ENCODE measurements at places on chromosomes 7 and 10. TPM values are rescaled to one million over a fixed set of nuclear protein-coding genes. Genes with fewer than 3 reads are reported as not detected.

Gene MNX1
- not detected for total RNA-seq

Gene PRKG1
- total RNA-seq: not detected

Gene GRK5
- total RNA-seq: 54.8 TPM

Gene ZCCHC24
- total RNA-seq: 2.1 TPM

Gene TMEM270
- not detected for total RNA-seq

Gene VSTM2A
- total RNA-seq: not detected

Gene PHKG1
- total RNA-seq: 4.0 TPM

Gene ITIH2
- total RNA-seq: not detected

Gene PSD
- total RNA-seq: 1.6 TPM

Gene OPALIN
- not detected for total RNA-seq

Gene CHST12
- 25.4 TPM for total RNA-seq

Measured in B cell (primary cell).